ENCODE measurements at places on chromosomes 3 and 15. TPM values are rescaled to one million over a fixed set of nuclear protein-coding genes. Genes with fewer than 3 reads are reported as not detected.

ACY1 gene
- polyA plus RNA-seq = 20.4 TPM

SOX14 gene
- not detected for polyA plus RNA-seq

TGM4 gene
- 0.12 TPM for polyA plus RNA-seq

PLA2G4D gene
- polyA plus RNA-seq = not detected

C3orf85 gene
- not detected for polyA plus RNA-seq

CLEC3B gene
- 4.3 TPM for polyA plus RNA-seq
